Endothelial cell of umbilical vein (primary cell): ENCODE measurements at places on chromosomes 2 and 18.

DNA sequence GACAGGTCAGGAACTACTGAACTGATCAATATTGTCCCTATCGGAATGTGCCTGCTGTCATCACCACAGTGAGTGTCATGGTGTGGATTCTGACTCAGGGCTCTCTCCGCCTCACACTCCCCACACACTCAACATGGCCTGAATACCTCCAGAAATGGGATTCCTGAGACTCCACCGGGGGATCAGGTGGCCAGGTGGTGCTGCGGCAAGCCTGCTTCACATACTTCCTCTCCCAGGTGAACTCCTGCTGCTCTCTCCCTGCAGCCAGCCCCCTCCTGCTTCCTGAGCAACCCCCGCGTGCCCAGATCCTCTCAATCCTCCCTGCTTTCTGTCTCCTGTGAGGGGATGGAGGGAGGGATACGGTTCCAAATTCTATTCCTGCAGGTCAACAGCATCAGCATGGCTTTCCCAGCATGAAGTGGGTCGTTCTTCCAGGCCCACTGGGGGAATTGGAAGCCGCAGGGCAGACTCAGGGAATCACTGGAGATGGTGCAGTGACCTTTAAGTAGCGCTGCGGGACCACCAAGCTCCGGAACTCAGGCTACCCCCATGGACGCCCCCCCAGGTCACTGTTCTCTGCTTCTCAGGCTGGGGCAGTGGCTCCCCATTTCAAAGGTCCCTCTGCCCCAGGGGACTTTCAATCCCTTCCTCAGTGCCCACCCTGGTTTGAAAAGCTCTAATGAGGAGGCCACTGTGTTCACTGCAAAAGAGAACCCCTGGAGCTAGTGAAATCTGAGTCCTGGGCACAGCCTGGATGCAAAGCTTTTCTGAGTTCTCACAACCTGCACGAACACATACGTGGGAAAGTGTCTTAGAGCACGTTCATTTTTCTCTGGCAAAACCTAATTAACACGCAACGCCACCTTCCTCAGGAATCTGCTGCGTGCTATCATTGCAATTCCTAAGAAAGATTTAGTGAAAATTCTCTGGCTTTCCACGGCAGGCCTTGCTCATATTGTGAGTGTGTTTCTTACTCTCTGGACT is 168.4 kb downstream of the ZFP36L2 start:
- DNase-seq = no peak

GRCh38 chr2:240936106-240936505 is 30.0 kb downstream of the CROCC2 start:
- DNase-seq = no peak

DNA sequence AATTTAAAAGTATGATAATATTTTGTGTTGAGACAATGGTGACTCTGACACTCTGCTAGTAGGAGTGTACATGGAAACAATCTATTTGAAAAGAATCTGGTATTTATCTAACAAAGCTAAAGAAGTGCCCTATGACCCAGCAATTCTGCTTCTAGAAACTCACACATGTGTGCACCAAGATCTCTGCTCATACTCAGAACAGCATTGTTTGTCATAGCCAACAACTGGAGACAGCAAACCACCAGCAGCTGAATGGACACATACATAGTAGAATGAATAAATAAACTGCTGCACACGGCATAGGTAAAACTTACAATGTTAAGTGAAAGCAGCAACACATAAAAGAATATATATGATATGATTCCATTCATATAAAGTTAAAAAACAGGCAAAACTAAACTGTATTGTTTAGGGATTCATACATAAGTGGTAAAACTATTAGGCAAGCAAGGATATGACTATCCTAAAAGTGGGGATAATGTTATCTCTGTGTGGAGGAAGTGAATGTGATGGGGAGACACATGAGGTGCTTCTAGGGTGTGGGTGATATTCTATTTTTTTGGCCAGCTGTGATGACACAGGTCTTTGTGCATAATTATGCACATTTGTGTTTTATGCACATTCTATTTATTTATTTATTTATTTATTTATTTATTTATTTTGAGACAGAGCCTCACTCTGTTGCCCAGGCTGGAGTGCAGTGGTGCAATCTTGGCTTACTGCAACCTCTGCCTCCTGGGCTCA is 71.1 kb downstream of the RFTN2 start:
- no peak for DNase-seq

DNA sequence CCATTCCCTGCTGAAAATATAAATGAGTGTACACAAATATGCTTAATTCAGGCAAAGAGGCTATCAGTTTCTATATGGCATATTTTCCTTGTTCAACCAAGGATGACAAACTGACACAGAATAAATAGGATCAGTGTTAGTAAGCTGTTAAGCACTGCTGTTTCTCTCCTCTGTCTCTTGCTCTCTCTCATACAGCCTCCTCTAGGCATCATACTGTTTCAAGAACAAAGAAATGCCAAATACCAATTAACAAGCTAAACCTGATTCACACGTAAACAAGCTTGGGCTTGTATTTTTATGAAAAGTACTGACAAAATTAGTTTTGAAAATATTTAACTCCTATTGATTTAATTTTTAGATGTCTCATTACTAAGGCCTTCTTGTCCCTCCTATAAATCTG is 1027.2 kb upstream of the ACVR2A start:
- DNase-seq = peak; percentile 7

GRCh38 chr2:157046396-157046795 is 211.1 kb upstream of the GALNT5 start:
- no peak for DNase-seq

- DNase-seq = peak; percentile 83
Measured at GRCh38 chr2:148338541-148338940, 306.0 kb upstream of the EPC2 start.

DNA sequence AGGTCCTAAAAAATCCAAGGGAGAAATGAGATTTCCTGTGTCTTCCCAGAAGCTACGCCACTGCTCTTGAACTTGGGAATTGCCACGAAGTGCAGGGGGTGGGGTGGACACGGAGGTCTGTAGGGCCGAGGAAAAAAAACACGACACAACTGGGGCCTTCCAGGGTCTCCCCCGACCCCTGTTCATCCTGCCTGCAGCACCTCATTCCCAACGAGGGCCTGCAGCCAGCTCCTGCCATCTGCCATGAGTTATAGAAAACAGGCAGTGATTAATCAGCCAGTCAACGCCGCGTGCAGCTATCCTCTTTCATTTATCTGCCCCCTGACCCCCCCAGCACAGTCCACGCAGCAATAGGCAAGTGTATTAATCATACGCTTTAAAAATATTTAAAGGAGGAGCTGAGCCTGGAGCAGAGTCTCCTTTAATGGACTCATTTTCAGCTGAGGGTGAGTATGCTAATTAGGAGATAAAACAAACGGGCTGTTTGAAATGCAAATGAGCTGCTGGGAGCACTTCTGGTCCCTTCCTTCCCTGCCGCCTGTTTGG is 209.9 kb downstream of the TFCP2L1 start:
- peak; percentile 74 for DNase-seq

- DNase-seq = no peak
Measured at GRCh38 chr2:30306522-30306921, 75.2 kb downstream of the LBH start.

DNA sequence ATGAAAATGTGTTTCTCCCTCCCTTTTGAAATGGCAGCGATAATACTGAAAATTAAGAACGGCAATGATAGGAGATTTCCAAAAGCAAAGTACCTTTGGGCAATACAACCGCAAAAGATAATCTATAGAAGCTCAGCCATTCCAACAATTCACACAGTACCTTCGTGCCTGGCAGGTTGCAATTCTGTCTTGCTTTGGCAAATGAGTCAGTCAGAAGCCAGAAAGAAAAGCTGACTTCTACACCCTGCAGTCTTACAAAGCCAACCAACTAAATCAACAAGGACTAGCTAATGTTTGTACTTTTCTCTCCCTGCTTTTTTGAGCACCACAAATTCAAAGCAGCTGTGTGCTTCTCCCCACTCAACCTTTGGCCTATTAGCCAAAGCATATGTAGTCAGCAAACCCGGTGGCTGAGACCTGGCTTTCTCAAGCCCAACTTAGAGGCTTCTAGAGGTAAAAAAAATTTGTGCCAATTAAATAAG is 25.7 kb upstream of the ID2 start:
- DNase-seq = no peak

DNA sequence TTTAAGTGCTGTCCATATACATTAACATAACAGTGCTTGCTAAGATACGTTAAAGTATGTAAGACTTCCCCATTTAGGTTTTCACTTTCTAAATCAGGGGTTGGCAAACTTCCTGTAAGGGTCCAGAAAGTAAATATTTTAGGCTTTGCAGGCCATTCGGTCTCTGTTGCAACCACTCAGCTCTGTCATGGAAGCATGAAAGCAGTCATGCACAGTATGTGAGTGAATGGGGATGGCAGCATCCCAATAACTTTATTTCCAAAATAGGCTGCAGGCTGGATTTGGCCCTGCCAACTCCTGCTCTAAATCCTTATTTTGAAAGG is 128.7 kb downstream of the PLA2R1 start:
- DNase-seq = no peak

GRCh38 chr2:94881070-94881469 is 9.8 kb downstream of the TEKT4 start:
- no peak for DNase-seq

- DNase-seq = no peak
Measured at GRCh38 chr2:39408351-39409136, 28.5 kb downstream of the MAP4K3 start.

GRCh38 chr18:56715121-56715520 is 64.0 kb downstream of the WDR7 start:
- no peak for DNase-seq

GRCh38 chr2:236998758-236999157 is 86.9 kb upstream of the COPS8 start:
- peak; percentile 52 for DNase-seq

GRCh38 chr2:88753833-88754584 is 62.5 kb downstream of the RPIA start:
- DNase-seq = peak; percentile 22

- DNase-seq = no peak
Measured at GRCh38 chr2:26355038-26355995, 8.7 kb upstream of the ADGRF3 start.

DNA sequence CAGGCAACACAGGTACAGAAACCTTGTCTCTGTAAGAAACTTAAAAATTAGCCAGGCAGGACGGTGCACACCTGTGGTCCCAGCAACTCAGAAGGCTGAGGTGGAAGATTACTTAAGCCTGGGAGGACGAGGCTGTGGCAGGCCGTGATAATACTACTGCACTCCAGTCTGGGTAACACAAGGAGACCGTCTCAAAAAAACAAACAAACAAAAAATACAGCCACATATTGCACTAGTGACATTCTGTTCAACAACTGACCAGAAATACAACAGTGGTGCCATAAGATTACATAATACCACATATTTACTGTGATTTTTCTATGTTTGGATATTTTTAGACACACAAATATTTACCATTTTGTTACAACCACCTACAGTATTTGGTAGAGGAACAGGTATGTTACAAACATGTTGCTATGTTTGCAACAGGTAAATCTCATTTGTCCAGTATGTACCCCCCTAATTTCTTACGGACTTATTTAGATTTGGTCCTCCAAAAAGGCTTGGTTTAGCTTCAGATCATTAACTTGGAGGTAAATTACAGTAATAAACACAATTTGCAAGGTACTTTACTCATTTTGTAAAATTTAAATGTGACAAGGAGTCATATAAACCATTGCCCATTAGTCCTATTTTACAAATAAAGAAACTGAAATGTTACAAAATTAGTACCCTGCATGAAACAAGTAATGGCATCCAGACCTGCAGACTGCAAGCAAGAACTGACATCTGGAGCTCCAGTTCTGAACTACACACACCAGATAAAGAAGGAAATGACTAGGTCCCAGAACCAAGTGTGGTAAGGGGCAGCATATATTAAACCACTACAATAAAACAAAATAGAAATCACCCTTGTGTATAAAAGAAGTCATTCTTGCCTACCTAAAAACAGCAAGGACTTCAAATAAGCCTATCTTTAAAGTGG is 36.8 kb downstream of the TRIP12 start:
- DNase-seq = no peak

DNA sequence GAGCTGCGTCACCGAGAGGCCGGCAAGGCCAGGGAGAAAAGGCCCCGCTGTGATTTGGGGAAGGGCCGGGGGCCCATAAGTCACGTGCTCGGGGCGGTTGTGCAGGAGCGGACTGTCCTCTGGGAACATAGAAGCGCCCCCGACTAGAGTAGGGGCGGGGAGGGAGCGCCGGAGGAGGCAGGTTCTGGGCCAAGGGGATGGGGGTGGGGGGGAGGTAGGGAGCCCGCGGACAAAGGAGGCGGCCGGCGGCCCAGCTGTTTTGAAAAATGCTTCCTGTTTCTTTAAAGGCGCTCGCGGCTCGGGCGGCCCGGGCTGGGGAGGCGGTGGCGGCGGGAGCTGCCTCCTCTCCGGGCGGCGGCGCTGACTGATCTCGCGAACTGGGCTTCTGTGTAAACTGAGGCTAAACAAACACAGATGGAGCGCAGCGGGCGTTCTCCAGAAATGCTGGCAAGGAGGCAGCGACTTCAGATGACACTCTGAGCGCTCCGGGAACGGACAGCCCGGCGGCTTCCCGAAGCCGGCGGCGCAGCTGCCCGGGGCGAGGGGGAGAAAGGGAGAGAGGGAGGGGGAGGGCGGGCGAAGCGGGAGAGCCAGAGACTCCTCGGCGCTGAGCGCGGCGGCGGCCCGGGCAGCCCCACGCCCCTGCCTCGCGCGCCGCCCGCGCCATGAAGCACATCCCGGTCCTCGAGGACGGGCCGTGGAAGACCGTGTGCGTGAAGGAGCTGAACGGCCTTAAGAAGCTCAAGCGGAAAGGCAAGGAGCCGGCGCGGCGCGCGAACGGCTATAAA is at the start of gene ATOH8:
Gene ATOH8, plus strand, starts transcription at position 467 of the 788 bp plus-strand sequence. Its CDS starts 199 bp downstream, at position 666.
- peak; percentile 61 for DNase-seq

DNA sequence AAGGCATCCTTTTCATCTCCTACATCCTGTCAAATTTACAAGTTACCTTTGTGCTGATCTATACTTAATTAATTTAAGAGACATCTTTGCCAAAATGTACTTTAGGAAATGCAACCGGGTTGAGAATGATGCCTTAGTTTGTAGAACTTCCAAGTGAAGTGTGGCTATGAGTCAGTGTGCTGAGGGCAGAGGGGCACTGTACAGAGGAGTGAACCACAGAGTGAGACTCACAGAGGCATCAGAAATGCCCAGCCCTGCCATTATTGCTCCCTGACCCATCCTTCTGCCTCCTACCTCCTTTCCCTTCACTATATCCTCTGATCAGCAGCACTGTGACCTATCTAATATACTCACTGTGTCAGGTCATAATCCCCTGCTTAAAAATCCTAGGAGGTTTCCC is 320.1 kb downstream of the LRRTM1 start:
- DNase-seq = no peak

- DNase-seq = no peak
Measured at GRCh38 chr2:220432645-220433044, 805.2 kb downstream of the SLC4A3 start.

DNA sequence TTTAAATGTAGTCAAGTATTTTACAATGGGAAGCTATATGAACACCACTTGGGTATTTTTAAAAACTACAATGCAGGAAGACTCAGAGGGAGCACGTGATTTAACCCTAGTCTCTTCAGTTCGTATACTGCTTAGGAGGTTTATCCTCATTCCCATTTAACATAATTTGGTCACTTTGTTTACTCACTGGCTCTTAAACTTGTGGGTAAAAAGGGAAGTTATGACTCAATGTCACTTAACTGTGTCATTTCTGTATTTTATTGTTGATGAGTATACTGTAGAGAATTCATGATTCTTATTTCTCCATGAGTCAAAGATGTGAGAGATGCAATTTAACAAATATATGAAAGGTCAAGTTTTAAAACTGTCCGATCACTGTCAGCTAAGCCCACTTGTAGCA is 48.2 kb downstream of the SLC66A3 start:
- DNase-seq = peak; percentile 71

GRCh38 chr18:36078751-36079529 is 11.6 kb upstream of the RPRD1A start:
- no peak for DNase-seq
